NCI-H526 (cell line): ENCODE measurements at places on chromosomes 6 and 20.

DNA sequence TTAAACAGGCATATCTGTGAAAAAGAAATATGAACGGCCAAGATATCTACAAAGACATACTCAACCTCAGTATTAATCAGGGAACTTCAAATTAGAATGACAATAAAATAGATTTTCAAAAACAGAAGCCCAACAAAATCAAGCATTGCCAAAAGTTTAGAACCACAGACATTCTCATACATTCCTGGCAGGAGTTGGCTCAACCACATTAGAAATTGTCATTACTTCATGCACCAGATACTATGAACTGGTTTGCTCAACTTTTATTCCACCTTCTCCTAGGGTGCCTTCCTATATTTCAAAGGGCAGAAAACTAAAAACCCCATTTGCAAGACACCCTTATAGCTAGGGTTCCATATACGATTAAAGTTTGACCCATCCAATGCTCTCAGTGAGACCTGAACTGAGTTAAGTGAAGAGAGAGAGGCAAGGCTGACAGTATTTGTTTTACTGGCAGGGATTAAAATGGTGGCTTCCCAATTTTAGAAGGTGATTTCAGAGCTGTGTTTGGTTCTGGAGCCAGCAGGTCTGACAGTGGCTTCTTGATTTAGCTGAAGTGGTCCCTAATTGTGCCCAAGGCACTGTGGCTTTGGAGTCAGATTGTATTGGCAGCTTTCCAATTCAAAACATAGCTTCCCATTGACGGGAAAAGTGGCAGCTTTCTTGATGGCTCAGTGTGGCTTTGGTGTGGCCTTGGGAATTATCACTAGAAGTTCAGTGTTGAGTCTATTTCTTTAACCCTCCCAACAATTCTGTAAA lies 77.1 kb upstream of the CDYL start:
- no peak for DNase-seq

DNA sequence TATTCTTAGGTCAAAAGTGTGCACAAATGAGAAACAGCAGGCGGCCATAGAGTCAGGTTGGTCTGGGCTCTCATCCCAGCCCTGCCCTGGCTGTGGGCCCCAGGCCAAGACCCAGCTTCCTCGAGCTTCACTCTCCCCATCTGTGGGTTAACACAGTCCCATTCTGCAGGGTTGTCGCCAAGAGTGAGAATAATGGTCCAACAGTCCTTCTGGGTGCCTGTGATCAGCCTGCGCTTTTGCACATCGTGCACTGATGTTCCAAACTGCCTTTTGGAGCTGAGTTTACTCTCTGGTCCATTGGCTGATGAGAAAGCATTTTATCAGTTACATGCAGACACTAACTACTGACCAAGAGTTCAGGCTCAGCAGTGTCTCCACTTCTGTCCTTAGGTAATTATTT lies 82.6 kb downstream of the INSM1 start:
- no peak for DNase-seq

DNA sequence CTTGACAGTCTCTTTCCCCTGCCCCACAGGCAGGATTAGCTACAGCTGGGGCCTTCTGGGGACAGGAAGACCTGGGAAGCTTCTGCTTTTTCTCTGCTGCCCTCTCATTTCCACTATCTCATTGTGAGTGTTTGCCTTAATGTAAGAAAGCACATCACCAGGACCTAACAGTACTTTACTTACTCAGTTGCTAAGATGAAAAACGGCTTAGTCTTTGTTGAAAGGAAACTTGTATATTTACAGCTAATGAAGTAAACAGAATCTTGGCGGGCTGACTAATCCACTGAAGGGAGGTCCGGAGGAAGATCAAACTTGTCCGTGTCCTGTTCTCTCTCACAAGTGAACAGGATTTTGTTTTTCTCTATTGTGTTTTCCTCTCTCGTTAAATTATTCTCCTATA lies 128.6 kb downstream of the SOD2 start:
- DNase-seq: no peak

- no peak for DNase-seq
These were observed 20.1 kb downstream of the ENPP3 start for GRCh38 chr6:131657222-131657621.

DNA sequence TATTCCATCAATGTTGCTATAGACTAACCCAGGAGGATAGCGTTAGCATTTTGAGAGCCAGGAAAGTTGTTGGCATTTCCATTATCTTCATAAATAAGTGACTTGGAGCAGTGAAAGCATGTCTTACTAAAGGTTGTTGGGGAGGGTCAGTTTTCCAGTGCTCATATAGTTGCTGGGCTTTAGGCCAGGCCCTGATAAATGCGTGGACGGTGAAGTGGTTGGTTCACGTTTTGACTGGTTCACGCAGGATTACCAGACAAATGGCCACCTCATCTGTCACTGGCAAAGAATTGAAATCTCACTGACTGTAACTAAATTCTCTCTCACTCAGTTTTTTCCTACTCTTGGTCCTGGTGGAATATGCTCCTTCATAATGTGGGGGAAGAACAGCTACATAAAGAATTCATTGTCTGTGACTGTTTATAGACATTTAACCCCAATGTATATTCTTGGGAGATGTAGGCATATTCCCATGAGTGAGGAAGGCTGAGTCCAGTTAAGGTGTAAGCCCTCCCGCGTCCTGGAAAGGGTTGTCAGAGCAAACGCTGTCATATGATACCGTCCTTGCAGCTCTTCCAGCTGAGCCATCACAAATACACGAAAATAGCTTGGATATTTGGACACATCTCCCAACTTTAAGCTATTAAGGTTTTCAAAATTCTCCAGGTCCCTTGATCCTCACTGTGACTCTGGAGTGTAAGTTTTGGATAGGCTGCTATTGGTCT lies 27.8 kb downstream of the LRRC1 start:
- DNase-seq: no peak

- DNase-seq: no peak
These were observed 90.2 kb downstream of the PHACTR1 start for GRCh38 chr6:12806796-12807195.

DNA sequence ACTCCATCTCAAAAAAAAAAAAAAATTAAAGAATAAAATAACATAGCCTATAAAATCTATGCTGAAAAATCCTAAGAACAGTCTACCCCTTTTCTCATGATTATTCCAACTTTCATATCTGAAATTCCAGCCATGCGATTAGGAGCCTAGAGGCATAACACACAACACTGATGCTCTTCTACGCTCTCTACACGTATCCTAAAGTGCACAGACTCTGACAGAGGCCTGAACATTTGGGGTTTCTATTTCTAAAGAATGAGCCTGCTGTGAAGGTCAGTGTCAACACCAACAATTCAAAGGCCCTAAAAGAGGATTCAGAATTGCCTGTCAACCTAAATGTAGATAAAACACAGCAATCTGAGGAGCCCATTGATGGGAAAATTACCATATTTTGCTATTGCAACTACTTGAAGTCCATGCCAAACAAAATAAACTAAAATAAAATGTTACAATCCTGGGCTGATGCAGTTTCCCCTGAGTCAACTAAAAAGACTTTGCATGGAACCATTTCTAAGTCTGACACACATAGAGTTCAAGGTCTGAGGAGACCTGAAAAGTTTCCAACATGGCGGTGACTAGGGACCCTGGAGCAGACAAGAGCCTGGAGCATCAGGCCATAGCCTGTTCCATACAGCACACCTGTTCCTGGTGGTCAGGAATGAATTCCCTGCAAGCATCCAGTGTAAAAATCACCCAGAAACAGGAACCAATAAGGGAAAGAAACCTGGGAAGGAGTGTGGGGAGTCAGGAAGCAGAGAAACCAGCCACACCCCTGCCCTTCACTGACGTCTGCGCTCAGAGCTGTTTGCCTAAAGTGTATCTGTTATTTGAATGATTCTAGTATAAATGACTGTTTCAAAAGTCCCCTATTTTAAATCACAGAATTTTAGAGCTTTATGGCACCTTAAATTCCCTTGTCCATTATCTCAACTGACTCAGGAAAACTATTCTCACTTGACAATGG lies 11.8 kb downstream of the NINL start:
- no peak for DNase-seq

- no peak for DNase-seq
These were observed 72.3 kb upstream of the CD2AP start for GRCh38 chr6:47405273-47405672.

DNA sequence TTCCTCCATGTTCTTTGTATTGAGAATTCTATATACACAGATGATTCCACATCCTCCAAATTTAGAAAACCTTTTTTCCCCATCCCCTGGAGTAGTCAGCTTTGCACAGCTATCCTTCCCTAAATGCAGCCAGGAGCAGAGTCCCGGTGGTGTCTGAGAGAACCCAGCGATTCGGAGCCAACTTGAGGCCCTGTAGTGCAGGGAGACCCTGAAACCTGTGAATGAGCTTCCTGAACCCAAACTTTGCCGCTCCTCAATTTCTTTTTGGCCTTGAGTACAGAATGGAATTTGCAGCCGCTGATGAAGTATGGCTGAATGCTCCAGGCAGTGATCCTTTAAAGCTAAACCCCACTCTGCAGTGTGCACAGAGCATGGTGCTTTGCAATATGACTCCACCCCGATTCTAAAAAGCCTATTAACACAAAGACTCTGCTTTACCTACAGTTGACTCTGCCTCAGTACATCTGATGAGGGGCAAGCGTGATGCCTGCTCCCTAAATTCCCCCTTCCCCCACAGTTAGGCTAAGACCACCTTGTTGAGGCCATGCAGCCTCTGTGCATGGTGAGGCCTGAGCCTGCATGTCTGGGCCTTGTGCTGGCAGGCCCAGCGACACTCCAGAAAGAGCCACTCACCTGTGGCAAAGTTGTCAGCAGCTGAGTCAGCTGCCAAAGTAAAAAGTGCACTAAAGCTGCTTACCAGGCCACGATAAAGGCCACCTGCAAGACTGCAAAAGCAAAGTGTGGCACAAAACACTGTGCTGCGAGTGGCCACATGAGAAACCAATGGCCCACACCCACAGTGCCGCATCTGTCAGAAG lies 82.1 kb downstream of the PLEKHG1 start:
- DNase-seq: no peak

- DNase-seq: no peak
These were observed 5.2 kb downstream of the VWA7 start for GRCh38 chr6:31771992-31772358.

DNA sequence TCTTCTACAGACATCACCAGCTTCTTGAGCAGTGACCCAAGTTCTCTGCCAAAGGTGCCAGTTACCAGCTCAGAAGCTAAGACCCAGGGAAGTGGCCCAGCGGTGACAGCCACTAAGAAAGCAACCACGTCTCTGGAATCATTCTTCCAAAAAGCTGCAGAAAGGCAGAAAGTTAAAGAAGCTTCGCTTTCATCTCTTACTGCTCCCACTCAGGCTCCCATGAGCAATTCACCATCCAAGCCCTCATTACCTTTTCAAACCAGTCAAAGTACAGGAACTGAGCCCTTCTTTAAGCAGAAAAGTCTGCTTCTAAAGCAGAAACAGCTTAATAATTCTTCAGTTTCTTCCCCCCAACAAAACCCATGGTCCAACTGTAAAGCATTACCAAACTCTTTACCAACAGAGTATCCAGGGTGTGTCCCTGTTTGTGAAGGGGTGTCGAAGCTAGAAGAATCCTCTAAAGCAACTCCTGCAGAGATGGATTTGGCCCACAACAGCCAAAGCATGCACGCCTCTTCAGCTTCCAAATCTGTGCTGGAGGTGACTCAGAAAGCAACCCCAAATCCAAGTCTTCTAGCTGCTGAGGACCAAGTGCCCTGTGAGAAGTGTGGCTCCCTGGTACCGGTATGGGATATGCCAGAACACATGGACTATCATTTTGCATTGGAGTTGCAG lies 15.2 kb downstream of the GTPBP2 start:
- DNase-seq: no peak

GRCh38 chr6:111714416-111715270 lies 109.0 kb upstream of the TRAF3IP2 start:
- DNase-seq: no peak
